T-cell (primary cell): ENCODE measurements at places on chromosomes 7 and 10.

- DNase-seq, result no peak
These were observed 91.4 kb upstream of the FAM133B start for GRCh38 chr7:92681633-92682032.

GRCh38 chr7:127976056-127976737, 55.0 kb downstream of the LRRC4 start:
- no peak for DNase-seq

GRCh38 chr7:149093228-149093627, 2.7 kb upstream of the ZNF786 start:
- no peak for DNase-seq

GRCh38 chr7:16004702-16005101, 318.2 kb upstream of the MEOX2 start:
- DNase-seq, result no peak

DNA sequence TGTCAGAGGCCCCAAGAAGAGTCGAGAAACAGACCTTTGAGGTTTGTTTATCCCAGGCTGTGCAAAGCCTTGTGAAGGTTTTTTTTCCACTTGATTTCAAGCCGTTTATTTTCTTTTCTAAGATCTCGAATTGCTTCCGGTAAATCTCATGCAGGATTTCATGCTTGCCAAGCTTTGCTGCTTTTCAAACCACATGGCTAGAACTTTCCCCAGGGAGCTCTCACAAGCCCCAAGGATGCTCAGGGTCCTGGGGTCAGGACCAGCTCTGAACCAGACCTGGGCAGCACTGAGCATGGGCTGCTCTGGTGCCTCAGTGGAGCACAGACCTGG, 48.0 kb upstream of the AQP1 start:
- no peak for DNase-seq

- DNase-seq, result no peak
These were observed 926.4 kb downstream of the IPMK start for GRCh38 chr10:57341294-57341693.

GRCh38 chr10:31645786-31646185, 282.8 kb downstream of the ARHGAP12 start:
- no peak for DNase-seq

GRCh38 chr7:16397501-16398145, 23.7 kb downstream of the CRPPA start:
- DNase-seq, result no peak

DNA sequence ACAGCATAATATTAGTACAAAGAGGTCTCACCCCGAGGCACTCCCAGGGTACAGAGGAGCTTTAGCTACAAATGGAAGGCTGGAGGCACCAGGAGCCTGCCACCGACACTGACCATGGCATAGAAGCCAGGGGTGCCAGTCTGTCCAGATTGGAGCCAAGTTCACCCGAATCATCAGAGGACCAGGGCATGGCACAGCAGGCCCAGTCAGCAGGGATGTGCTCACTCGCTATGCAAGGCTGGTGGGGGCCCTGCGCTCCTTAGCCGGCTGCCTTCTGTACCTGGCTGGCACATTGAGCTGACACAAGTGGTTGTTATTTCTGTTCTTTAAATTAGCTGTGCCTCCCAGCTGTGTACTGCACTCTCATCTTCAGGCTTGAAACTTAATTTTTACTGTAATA, 149.3 kb downstream of the TCERG1L start:
- no peak for DNase-seq

DNA sequence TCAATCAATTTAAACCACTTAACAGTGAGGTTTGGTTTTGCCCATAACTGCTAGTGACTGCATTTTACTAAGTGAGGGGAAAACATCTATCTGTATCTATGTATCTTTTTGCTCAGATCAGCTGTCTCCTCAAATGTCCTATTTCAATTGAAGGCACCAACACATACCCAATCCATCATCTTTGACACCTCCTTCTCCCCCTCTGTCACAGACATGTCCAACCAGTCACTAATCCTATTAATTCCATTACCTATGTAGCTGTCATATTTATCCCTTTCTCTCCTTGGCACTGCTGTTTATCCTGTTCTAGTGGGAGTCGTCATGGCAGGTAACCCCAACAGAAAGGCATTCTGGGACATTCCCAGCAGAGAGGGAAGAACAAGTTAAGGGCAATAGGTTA, 975.2 kb upstream of the AUTS2 start:
- DNase-seq, result no peak

DNA sequence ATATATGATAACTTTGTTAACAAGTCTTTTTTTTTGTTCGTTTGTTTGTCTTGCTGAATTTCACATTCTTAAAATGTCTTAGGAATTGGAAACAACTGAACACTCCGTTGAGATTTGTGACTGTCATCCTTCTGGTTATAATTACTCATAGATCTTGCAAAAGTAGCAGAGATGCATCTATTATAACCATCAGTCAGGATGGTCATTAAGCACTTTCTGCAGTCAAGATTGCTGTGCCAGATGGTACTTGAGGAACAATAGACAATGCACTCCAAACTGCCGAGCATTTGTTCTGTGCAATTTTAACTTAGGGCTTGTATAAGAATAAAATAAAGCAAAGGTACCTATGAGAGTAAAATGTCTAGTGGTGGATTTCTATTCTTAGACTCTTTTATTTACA, 710.1 kb upstream of the KCND2 start:
- DNase-seq, result no peak

DNA sequence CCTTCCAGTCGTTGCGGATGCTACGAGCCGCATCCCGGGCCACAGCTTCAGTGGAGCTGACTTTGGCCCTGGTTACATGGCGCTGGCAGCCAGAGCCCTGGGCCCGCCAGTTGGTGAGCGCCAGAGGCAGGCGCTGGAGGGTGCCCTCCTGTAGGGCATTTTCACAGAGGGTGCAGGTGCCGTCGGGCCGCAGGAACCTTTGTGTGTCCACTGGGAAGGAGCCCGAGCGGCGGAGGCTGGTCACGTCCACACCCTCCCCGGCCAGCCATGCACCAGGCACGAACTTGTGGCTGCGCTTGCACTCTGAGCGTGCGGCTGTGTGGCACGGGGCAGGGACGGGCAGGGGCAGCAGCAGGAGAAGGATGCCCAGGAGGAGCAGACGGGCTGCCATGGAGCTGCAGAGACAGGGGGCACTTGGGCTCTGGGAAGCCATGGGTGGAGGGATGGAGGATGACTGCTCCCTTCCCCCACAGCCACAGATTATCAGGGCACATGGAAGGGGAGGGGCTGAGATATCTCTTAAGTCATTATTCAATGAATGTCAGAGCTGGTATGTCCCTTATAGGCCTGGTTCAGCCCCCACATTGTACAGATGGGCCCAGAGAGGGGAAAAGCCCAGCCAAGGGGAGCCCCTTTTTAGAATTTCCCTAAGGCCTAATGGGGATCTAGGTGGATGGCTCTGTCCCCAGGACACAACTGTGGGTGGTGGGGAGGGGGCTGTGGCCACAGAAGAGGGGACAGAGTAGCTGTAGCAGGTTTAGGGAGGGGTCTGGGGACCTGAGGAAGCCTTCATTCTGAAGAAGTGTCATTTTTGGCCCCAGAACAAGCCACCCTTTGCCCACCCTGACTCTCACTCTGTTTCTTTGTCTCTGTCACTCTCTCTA, 1.8 kb downstream of the PRF1 start:
- DNase-seq, result no peak

GRCh38 chr10:48896756-48897440, 42.7 kb downstream of the LRRC18 start:
- no peak for DNase-seq
